ENCODE measurements at places on chromosomes 5 and 9.

DNA sequence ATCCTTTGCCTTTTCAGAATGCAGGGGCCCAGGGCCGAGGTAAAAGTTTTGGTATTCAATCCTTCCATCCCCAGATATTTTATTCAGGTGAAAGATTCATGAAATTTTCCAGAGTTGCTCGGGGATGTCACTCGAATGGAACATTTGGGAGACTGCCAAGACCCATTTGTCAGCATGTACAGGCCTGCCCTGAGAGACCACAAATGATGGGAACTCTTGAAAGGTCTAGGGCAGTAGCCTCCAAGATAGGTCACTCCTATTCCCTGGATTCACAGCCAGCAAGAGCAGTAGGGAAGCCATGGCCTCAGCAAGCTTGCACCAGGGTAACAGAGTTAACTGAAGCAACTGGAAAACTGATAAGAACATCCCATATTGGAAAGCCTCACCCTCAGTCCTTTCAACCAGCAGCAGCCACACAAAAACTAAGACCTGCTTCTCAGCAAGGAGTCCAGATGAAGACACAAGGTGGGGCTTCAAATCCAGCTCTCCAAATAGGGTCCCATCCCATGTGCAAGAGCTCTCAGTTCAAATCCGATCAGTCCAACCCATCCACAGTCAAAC, 12.5 kb downstream of the CARD6 start:
- DNase-seq: no peak

- no peak for DNase-seq
Measured at GRCh38 chr9:119697996-119698395, 328.8 kb upstream of the BRINP1 start.

DNA sequence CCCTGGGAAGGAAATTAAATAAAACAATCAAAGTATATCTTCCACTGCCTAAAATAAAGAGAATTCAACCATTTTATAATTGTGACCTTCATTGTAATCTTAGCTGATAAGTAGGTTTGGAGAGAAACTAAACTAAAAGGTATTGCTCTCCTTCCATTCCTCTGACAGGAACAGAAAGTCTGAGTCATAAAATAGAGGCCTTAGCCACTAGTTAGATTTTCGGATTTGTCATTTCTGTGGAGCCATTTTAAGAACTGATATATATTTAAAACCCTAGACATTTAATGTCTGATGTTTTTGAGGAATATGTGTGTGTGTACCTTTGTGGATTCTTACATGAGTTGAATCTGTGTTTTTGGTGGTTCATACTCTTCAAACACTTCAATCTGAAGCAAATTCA, 11.8 kb upstream of the TMC1 start:
- no peak for DNase-seq

GRCh38 chr9:108609897-108610253, 245.9 kb downstream of the ACTL7B start:
- no peak for DNase-seq

DNA sequence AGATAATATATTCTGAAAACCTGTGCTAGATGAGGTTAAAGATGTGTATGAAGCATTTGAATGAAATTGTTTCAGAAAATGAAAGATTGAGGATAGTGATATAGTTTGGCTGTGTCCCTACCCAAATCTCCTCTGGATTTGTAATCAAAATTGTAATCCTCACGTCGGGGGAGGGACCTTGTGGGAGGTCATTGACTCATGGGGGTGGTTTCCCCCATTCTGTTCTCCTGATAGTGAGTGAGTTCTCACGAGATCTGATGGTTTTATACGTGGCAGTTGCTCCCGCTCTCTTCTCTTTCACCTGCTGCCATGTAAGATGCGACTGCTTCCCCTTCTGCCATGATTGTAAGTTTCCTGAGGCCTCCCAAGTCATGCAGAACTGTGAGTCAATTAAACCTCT, 2.0 kb upstream of the TEX48 start:
- DNase-seq: no peak

DNA sequence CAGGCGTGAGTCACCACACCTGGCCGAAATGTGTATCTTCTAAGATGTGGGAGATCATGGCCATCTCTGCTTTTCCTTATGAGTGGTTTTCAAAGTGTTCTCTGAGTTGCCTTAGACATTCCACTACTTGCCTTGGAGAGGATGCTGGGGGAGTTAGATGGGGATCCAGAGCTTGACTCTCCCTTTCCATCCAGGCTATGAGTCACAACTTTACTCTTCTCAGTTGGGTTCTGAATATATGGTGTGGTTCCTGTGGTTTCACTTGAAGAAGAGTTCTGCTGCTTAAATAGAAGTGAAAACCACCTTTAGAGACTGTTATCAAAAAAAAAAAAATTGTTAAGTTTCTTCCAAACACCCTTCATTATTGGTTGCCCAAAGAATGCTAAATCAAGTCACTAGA, 217.6 kb downstream of the ZNF608 start:
- no peak for DNase-seq

DNA sequence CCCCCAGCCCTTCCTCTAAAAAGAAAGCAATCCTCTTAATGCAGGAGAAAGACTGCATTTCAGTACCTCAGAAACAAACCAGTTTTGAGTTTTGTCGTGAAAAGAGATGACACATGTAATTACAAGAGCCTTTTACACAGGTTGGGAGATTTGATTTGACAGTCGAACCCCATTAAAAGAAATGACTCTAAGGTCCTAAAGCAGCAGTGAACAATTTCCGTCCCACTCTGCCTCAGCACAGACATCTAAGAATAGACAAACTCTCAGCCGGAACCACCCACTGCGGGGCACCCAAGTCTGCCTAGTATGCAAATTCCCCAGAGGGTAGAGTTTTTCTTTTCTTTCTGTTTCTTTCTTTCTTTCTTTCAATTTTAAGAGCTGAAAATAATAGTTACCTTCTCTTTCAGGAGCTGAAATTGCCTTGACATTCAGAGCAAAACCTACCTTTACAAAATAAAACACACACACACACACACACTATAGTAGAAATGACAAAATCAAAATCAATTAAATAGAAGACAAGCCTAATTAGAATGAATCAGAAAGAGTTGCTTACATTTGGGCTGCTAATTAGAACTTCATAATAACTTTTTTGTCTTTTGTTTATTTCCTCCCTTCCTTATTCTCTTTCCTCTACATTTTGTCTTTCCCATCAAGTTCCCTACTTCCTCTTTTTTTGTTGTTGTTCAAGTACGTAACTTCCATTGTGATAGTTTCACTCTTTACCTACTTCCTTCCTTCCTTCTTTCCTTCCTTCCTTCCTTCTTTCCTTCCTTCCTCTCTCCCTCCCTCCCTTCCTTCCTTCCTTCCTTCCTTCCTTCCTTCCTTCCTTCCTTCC, 65.1 kb downstream of the BASP1 start:
- DNase-seq: no peak

GRCh38 chr9:129649726-129650679, 8.1 kb upstream of the ASB6 start:
- DNase-seq: no peak

DNA sequence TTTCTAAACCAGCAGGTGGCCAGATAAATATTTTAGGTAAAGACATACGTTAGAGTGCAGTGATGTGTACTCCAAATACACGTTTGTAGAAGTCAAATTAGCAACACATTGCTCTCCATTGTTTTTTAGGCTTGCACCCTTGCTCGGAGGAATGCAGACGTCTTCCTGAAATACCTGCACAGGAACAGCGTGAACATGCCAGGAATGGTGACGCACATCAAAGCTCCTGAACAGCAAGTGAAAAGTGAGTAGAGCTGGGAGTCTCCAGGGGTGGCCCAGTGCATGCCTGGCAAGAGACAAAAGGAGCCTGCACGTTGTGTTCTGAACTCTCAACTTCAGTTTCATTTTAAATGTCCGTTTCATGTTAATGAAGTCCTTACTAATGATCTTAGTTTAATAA, 207.5 kb upstream of the OTULINL start:
- DNase-seq: no peak

DNA sequence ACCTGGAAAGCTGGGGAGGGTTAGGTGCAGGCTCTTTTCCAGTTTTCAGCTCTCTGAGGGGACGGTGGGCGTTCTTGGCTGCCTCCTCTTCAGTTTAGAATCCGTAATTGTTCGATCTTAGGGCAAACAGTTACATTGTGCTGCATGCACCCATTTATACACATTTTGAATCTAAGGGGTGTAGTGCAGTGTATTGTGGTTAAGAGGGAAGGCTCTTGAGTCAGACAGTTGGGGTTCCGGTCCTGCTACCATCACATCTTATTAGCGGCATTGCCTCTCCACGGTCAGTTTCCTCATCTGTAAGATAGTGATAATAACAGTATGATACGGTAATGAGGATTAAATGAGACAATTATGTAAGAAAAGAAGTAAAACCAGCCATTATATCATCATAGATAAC, 625 bp downstream of the EXOSC2 start:
- DNase-seq: no peak

GRCh38 chr9:286071-286740, 71.5 kb downstream of the DOCK8 start:
- no peak for DNase-seq

DNA sequence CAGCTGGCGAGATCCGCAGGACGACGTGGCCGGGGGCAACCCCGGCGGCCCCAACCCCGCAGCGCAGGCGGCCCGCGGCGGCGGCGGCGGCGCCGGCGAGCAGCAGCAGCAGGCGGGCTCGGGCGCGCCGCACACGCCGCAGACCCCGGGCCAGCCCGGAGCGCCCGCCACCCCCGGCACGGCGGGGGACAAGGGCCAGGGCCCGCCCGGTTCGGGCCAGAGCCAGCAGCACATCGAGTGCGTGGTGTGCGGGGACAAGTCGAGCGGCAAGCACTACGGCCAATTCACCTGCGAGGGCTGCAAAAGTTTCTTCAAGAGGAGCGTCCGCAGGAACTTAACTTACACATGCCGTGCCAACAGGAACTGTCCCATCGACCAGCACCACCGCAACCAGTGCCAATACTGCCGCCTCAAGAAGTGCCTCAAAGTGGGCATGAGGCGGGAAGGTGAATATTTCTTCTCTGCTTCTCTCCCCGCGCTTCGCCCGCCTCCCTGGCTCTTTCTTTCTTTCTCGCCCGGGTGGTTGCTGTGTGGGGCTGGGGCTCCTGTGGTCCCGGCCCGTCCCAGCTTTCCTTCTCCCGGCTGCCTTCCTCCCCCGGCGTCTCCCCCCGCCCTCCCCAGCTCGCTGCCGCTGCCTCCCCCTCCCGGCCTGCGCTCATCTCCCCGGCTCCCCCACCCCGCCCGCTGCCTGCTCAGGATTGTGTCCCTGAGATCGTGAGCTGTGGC, 2.2 kb downstream of the NR2F1 start:
- no peak for DNase-seq

DNA sequence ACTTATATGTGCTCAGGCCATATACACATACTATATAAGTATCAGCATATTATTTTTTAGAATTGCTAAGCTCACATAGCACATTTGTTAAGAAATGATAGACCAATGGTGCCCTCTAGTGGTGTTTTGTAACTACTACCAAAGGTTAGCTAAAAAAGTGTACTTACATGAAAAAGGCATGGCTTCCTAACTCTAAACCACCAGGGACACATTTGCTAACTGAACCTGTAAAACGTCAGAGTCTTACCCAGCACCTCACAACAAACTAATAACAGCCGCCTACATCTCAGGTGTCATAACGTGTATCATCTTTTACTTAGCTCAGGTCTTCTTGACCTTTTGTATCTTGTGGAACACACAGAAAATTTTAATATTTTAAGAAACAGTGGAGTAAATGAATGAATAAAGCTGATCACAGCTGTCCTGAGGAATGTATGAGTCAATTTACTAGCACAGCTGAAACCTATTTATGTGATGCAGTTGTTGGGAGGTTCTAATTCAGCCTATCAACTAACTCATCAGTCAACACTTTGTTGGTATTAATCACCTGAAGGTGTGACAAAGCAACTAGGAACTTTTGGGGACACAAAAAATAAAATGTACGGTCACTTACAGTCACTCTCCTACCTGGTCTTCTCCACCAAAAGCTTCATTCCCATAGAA, 72.9 kb downstream of the BAAT start:
- DNase-seq: no peak

GRCh38 chr9:86043999-86044398, 55.4 kb downstream of the GOLM1 start:
- DNase-seq: no peak

DNA sequence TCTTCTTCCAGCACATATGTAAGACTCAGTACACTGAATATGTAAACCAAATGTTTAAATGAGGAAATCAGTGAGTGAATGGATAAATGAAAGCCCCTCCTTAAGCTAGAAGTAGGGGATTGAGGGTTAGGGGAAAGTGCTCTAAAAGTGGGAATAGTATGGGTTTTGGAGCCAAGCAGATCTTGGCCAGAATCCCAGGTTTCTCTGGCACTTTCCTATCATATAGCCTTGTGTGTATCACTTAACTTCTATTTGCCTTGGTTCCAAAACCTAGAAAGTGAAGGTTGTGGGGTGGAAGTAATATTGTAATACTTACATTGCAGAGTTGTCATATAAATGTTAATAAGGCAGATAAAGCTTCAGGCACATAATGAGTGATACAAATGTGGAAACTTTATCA, 45.0 kb upstream of the SV2C start:
- DNase-seq: no peak

GRCh38 chr5:55071413-55071812, 31.0 kb upstream of the GZMA start:
- DNase-seq: no peak

DNA sequence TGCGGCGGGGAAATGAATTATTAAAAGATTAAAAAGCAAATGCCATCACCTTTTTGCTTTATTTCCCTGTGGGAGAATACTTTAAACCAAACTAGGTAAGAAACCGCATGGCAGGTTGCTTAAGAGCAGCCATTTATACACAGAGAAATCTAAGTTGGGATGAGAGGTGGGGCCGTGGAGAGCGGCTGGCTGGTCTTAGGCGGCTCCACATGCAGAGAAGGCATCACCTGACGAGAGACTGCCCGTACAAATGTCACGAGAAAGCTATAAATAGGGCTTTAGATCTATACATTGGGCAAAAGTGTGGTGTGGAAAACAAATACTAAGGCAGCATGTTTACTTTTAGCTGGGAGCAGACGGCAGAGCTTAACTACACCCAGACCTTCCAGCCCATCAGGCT, 39.4 kb downstream of the MED27 start:
- DNase-seq: no peak

- no peak for DNase-seq
Measured at GRCh38 chr9:20041697-20042081, 252.9 kb upstream of the SLC24A2 start.

GRCh38 chr9:18544456-18544855, 70.5 kb downstream of the ADAMTSL1 start:
- no peak for DNase-seq

DNA sequence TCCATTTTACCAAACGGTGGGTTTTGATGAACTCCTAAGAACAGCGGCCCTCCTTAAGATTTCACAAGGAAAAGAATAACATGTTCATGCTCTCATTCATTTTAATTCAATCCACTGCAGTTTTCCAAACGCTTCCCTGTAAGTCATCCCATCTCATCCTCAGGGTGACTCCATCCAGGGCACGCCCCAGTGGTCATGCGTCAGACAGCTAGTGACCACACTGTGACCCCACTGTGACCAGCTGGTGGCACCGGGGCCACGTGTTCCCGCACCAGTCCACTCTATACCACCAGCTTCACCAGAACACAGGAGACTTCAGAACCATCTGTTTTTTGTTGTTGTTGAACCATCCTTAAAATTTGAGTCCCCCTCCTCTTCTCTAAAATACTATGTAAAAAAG, 14.3 kb downstream of the ATPSCKMT start:
- DNase-seq: no peak

Measured in stimulated activated CD8-positive, alpha-beta memory T cell treated with anti-CD3 and anti-CD28 coated beads, Interleukin-4, amount 100 ng/mL, for 48 hours (primary cell).